Effector memory CD8-positive, alpha-beta T cell (primary cell): ENCODE measurements at places on chromosomes 2 and 18.
A peak's percentile ranks its signal among the peaks of the same experiment; 100 is the strongest.

GRCh38 chr2:28618221-28619141 is 122.6 kb downstream of the PLB1 start:
- DNase-seq, result no peak

GRCh38 chr2:123073371-123073770 is 951.7 kb upstream of the CNTNAP5 start:
- no peak for DNase-seq

- no peak for DNase-seq
These were observed 242.6 kb downstream of the SLC4A3 start for GRCh38 chr2:219870041-219870440.

DNA sequence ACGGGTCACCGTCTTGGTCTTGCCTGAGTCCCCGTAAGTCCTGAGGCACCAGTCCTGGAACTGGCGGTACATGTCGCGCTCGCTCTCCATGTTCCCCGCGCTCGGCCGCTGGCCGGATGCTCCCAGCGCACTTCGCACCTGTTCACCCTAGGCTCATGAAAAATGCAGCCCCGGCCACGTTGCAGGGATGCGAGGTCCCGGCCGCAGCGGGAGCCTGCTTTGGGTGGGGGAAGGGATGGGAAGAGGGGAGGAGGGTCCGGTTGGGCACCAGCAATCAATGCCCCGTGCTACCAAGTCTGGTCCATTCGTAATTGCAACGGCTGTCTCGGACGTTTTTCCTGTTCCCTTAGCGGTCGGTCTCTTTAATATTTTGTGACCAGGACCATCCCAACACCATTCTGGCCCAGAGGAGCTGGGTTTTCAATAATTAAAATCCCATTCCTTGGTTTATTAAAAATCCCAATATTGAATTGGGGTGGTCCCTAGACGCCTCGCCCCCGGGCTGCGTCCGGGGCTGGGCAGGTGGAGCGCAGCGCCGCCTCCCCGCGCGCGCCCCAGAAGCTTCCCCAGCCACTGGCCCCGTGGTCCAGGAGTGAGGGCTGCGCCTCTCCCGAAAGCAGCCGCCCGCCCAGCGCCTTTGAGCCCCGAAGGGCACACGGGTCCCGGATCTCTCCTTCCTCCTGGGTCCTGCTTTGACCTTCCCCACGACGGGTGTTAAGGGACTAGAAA is 1.4 kb downstream of the NOL4 start:
- DNase-seq, result no peak

GRCh38 chr2:63631501-63631900 is 42.7 kb downstream of the MDH1 start:
- no peak for DNase-seq

- peak; percentile 7 for DNase-seq
These were observed 68.1 kb upstream of the CSRNP3 start for GRCh38 chr2:165401285-165401852.

DNA sequence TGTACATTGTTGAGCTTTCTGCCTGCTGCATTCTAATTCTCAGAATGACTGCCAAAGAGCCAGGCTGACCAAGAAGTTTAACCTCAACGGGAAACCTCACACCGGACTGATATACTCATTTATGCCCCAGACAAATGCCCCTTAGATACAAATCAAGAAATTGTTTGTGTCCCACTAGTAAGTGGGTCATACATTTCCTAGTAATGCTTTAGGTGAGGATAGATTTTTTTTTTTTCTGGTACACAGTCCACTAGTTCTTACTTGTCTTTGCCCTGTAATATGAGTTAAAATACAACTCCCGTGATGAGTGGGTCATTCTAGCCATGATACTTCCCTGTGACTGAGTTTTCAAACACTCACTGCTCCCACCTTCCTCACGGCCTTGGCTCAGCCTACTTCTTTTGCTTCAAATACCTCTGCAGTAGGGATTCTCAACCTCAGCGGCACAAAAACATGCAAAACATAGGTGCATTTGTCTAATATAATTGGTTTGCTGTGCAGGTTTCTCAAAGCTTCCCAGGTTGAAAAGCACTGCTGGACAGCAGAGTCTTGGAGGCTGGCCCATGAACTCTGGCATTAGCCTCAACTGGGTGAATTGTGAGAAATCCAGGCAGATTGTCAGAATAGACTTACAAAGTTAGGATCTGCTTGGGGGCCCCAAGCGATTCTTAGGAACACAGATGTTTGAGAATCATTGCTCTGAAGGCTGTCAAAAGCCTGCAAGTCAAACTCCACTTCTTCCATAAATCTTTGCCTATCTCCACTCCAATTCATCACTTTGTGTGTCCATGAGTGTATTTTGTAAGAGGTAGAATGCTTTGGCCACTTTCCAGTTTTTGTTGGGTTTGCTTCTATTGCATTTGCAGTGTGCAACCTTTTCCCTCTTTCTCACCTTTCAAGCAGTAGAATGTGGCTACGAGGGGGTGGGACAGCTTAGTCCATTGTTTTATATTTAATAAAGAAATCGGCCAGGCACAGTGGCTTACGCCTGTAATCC is 35.5 kb downstream of the TGIF1 start:
- DNase-seq, result no peak

DNA sequence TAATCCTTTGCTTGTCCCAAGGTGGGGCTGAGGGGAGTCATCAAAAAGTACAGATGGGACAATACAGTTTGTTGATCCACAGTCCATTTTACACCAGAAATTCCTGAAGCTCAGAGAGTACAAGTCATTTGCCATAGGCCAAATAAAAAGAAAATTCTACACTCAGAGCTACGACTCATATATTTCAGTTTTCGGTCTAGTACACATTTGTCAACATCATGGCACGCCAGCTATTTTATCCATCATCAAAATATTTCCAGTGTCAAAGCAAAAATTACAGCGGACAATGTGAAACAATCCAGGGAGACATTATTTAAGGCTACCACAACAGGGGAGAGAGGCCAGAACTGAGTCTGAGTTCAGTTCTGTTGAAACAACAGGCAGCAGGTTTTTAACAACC is 587.5 kb upstream of the DSEL start:
- DNase-seq, result no peak

- DNase-seq, result no peak
These were observed 46.4 kb upstream of the IL1RL1 start for GRCh38 chr2:102264952-102265351.

DNA sequence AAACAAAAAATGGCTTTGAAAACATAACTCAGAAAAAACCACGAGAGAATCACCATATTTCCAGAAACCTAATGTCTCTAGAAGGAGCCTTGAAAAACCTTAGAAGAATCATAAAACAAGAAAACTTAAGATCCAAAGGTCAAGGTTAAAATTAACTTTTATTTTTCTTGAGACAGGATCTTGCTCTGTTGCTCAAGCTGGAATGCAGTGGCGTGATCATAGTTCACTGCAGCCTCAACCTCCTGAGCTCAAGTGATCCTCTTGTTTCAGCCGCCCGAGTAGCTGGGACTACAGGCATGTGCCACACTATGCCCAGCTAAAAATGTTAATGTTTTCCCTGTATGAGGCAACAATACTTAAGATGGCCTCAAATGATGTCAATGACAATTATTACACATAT is 254.2 kb upstream of the SESTD1 start:
- no peak for DNase-seq

- no peak for DNase-seq
These were observed 357.5 kb upstream of the ID2 start for GRCh38 chr2:8324164-8324856.

- no peak for DNase-seq
These were observed 51.5 kb downstream of the PLB1 start for GRCh38 chr2:28547223-28547860.

- DNase-seq, result no peak
These were observed 78.2 kb downstream of the ZEB2 start for GRCh38 chr2:144441711-144442141.
